Stimulated activated CD4-positive, alpha-beta T cell treated with anti-CD3 and anti-CD28 coated beads, Interleukin-1b, Interleukin-23, amount 100 ng/mL, for 1 hour (primary cell): ENCODE measurements at places on chromosomes 2 and 18.

GRCh38 chr2:5164776-5165525 is 527.2 kb upstream of the SOX11 start:
- no peak for DNase-seq

DNA sequence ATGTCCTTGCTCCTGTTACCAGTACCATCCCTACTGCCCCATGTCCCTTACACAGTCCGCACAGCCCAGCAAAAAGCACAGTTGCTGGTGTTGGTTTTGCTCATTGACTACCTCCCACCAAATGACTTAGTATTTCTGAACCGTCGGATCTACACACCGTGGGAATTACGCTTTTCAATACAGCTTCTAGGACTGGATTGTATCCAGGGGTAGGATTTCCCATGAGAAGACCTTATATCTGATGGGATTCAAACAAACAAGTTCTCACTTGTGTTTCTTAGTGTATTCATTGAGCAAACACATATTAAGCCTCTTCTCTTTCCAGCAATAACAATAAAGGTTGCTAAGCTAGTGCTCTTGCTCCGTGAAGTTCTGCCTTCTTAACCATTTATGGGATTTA is 25.8 kb downstream of the TRAPPC12 start:
- DNase-seq, result no peak

GRCh38 chr2:17573804-17574175 is 33.3 kb downstream of the VSNL1 start:
- DNase-seq, result no peak

DNA sequence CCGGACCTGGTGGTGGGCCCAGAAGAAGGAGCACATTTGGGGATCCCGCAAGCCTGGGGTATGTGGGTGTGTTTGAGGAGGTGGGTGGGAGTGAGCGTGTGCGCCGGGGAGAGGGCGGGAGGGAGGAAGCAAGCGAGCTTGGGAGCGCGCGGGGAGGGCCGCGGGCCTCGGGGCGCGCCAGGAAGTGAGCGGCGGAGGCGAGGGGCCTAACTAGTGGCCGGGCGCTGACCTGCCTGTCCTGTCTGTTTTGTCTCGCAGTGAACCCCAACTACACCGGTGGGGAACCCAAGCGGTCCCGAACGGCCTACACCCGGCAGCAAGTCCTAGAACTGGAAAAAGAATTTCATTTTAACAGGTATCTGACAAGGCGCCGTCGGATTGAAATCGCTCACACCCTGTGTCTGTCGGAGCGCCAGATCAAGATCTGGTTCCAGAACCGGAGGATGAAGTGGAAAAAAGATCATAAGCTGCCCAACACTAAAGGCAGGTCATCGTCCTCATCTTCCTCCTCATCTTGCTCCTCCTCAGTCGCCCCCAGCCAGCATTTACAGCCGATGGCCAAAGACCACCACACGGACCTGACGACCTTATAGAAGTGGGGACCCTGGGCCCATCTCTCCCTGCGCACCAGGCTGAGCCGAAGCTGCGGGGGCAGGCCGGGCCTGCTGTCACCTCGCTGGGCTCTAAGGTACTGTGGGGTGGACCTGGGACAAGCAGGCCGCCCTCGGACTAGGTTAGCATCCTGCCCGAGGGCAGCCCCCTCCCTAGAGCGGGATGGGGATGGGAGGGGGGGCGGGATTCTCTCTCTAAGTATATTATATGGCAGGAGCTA is 1.2 kb downstream of the HOXD4 start:
- no peak for DNase-seq

DNA sequence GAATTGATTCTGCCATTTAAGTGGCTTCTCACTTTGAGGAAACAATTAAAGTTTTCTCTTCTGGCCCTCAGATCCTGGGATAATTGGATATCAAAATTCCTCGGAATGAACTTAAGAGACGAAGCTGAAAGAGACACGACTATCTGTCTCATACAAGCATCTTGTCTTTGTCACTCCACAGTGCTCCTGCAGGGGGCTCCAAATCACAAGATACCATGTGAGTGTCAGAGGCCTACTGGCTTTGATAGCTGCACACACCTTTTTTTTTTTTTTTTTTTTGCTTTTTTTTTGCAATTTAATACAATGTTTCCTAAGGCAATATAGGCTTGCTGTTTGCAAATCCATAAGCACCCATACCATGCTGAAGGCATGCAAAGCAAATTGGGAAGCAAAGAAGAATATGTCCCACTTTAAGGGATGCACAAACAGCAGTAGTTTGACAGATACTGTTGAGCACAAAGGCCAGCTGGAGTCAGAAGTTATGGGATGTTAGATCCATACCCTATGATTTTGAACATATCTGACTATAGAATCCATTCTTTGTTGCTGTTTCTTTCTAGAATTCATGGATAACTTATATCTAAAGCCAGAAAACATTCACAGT is 109.0 kb upstream of the CBLN2 start:
- no peak for DNase-seq

DNA sequence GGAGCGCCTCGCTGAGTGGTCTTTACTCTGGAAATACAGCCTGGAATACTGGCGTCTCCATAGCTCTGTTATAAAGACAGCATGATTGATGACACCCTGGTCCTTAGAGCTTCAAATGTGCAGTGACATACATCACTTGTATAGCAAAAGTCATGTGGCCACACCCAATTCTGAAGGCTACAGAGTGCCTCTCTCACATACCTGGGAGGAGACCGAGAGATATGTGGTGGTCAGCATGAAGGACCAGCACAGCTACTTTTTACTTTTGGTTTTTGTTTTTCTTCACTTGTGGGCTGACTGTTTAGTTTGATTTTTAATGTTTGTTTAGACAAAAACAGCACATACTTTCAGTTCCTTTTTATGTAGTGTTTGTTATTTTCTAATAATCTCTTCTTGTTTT is 938.5 kb upstream of the SOX11 start:
- no peak for DNase-seq

DNA sequence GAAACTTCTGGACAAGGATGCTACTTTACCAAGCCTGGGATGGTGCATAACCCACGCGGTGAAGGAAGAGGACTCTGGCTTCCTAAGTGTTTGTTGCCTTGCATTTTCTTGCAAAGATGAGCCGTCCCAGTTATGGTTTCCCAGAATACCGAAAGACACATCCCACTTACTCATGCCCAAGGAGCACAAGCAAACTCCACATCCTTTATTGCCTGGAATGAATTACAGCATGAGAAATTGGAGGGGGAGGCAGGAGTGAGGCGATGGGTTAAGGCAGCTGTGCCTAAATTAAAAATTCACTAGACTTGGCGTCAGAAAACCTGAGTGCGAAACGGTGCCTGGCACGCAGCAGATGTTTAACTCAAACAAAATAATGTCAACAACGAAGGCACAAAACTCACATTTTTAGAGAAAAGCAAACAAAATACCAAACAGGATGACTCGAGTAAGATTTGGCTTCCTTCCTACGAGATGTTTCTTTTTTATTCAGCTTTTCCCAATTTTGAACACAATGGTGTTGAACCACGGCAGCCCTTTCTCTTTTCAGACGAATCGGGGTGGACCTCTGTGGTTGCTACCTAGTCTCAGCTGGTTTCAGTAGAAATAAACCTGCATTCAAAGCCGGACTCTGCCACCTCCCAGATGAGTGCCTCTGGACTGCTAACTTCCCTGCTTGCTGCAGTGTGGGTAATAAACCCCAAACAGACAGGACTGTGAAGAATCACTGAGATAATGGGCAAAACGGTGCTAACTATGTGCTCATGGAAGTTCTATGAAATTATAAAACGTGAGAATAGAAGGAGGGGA is 100.3 kb upstream of the NCK2 start:
- no peak for DNase-seq

DNA sequence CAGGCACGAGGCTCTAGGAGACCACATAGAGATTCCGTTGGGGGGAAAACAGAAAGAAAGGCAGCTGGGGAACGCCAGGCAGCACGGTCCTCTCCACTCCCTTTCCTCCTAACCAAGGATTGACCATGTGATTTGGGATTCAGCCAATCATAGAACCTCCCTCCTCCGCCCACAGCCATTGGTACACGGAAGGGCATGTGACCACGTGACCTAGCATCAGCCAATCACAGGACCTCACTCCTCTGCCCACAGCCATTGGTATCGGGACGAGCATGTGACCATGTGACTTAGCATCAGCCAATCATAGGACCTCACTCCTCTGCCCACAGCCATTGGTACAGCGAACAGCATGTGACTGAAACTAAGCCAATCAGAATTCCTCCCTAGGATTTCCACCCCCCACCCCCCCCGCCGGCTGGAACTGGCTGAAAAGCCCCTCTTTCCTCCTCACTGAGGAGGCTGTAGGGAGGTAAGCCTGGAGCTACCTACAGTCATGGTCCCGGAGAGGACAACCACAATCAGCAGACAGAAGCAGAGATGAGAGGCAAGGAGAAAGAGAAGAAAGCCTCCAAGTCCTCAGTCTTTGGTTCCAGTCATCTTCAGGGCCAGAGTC is 7.6 kb downstream of the SERPINE2 start:
- no peak for DNase-seq

DNA sequence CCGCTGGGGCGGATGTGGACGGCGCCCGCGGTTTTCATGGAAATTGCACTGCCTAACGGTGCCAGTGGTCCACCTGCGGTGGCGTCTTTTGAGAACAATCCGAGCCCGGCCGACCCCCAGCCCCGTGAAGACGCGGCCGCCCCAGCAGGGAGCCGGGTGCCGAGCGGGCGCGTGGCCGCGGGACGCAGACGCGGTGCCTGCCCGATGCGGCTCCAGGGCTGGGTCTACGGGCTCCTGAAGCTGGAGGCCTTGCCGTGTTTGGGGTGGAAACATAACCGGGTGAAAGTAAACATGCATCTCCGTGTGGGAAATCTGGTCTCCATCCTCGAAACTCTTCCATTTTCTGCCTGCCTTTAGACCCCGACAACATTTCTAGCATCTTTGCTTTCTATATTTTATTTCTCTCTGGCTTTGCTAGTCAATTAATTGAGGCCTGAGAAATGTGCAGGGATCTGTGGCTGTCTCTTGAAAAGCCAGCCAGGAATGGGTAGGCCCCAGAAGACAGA is 572 bp downstream of the INPP4A start:
- DNase-seq, result no peak
